ENCODE measurements at places on chromosomes 11 and 22.

- no peak for DNase-seq
These were observed 1.0 kb upstream of the MAPK12 start for GRCh38 chr22:50262460-50262911.

DNA sequence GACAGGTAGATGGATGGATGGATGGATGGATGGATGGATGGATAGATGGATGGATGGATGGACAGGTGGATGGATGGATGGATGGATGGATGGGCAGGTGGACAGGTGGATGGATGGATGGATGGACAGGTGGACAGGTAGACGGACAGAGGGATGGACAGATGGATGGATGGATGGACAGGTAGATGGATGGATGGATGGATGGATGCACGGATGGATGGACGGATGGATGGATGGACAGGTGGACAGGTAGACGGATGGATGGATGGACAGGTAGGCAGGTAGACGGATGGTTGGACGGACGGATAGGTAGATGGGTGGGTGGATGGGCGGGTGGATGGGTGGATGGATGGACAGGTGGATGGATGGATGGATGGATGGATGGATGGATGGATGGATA is 24.3 kb downstream of the PDGFB start:
- DNase-seq = no peak

DNA sequence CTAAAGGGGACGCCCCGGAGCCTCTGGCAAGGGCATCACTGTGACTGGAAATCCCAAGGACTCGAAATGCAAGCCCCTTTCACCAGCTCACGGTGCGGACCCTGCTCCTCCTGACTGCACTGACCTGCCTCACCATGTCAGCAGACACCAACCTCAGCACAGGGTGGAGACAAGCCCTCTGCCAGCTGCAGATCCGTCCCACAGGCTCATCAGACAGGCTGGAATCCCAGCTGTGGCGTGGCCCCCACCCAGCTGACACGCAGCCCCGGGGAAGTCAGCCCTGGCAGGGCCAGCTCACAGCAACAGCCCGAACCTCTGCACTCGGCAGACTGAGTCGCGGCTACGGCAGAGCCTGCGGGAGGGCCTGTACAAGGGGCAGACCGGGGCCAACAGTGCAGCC is 36.8 kb downstream of the BRD1 start:
- DNase-seq = no peak

DNA sequence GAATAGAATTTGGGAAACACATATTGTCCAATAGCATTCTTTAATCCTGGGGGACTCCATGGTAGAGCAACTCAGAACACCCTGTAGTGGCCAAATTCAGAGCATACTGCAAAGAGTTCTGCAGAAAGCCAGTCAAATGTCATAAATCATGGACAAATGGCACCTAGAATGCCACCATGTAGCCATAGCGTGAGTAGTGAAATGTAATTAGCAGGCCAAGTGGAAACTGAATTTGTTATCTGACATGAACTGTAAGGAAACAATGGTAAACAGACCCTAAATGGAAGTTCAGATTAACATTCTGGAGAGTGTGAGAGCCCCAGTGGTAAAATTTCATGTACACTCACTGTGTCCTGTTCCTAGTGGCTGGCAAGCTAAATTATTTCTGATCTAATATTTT is 7.0 kb upstream of the PRSS23 start:
- DNase-seq = no peak

GRCh38 chr11:130327716-130328115 is 13.0 kb upstream of the ZBTB44 start:
- DNase-seq = no peak

- no peak for DNase-seq
These were observed 453.7 kb downstream of the INSC start for GRCh38 chr11:15568440-15568839.

DNA sequence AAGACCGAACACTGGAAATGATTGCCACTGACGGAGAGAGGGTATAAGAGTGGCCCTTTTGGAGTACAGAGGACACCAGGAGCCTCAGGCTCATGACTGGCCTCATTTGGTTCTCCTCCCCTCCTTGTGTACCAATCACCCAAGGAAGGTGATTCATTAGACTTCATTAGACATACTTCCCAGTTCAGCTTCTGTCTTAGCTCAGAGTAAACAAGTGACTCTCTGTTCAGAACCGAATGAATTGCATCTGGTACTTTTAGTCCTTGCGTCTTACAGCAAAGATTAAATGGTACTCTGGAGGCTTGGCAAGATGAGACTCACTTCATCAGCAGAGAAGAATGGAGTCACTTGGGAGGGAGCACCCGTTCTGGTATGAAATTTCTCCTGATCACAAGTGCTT is 75.2 kb downstream of the ZNRF3 start:
- no peak for DNase-seq

- DNase-seq = no peak
These were observed 20.4 kb downstream of the FAM168A start for GRCh38 chr11:73577496-73577917.

GRCh38 chr11:124536520-124536919 is 6.9 kb downstream of the OR8B12 start:
- DNase-seq = no peak

DNA sequence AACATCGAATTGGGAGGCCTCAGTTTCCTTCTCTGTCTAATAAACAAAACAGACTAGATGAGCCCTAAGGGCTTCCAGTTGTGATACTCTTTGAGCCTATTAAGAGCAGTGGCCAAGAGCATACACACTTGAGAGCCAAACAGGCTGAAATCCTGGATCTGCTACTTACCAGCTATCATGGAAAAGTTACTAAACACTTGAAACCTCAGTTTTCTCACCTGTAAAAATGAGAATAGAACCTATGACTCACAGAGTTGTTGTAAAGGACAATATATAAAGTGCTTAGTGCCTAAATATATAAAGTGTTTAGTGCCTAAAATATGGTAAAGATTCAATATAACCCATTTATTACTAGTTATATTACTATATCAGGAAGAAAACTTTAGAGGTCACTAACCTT is 23.7 kb upstream of the GDPD4 start:
- no peak for DNase-seq

DNA sequence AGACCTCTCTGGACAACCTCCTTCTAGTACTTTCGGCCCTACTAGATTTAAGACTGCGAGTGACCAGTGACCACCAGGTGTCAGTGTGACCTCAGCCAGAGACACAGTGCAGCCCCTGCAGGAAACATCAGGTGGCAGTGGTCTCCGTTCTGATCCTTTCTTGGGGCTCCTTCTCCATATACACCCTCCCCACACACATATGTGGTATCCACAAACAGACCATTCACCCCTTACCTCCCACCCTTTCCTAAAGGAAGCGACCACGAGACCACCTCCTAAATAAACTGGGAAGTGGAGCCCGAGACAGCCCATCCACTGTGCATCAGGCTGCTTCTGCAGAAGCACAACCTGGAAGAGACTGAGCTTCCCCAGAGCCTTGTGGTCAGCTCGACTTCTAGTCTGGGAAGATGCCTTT is 38.5 kb upstream of the CYP2D6 start:
- DNase-seq = peak; percentile 63

- DNase-seq = no peak
These were observed 61.9 kb downstream of the BMAL1 start for GRCh38 chr11:13339195-13340153.

GRCh38 chr11:81218440-81218839 is 1515.2 kb downstream of the FAM181B start:
- no peak for DNase-seq

DNA sequence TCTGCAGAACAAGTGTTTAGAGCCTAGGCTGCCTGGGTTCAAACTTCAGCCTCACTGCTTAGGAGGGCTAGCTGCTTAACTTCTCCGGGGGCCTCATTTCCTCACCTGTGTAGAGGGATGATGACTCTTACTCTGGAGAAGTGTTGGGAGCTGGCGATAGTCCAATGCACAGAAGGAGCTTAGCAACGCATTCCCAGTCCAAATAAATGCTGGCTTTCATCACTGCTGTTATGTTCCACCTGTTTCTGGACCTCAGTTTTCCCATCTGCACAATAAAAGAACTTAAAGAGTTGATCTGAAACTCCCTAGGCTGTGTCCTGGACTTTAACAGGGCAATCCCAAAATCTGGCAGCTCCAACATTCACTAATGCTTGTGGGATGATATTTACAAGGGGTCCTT is 337.8 kb downstream of the MIAT start:
- DNase-seq = no peak

DNA sequence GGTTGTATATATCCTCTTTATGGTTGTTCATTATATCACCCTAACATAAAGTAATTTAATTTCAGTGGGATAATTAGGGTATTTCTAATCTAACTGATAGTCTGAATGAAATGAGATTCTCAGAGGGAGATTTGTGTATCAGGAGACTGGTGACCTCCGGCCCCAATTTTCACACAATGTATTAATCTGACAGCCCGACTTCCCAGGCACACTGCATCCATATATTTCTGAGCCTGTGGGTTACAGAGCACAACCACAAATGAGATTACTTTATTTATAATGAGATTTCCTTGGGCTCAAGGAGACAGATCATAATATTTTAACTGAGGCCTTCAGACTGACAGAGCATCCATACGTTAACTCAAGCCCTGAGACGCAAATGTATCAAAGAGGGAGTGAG is 125.9 kb downstream of the RCN1 start:
- no peak for DNase-seq

- DNase-seq = no peak
These were observed 90.8 kb downstream of the LUZP2 start for GRCh38 chr11:24587635-24588034.

DNA sequence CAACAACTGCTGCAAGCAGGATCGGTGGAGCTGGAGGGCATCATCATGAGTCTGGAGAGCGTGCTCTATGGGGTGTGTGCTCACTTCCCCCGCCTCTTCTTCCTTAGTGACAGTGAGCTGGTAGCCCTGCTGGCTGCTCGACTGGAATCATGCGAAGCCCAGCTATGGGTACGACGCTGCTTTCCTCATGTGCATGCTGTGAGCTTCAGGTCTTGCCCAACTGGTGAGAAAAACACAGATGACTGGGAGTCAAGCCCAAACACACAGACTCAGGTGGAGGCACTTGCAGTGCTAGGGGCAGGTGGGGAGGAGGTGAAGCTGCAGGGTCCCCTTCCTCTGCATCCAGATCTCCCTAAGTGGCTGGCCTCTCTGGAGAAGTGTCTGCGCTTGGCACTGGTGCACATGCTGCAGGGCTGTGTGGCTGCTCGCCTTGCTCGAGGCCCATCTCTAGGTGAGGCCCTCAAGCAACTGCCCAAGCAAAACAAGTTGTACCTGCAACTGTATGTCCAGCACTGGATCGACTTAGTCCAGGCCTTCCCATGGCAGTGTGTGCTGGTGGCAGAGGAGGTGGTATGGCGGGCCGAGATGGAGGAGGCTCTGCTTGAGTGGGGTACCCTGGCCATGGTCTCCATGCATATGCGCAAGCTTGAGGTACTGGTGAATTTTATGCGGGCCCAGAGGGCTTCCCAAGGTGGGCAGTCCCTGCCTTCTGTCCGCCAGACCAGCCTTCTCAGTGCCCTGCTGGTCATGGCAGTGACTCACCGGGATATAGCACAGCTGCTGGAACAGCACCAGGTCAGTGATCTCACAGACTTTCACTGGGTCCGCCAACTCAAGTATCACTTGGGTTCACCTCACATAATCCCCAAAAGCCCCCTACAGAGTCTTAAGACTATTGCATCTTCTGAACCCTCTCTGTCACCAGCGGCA is 48.1 kb downstream of the DNHD1 start:
- no peak for DNase-seq

DNA sequence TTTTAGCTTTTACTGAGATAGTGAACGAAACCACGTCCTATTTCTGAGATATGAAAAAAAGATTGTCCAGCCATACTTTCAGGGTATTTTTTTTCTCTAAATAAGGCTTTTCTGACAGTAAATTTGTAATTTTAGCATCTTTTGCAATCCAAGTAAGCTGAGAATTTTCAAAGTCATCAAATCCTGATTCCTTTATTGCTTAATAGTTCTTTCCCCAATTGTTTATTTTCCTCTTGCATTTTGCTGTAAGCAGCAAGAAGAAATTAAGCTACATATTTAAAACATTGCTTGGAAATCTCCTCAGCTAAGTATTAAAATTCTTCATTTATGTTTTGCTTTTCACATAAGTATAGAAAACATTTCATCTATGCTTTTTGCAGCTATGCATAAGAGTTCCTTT is 493.3 kb upstream of the CCDC179 start:
- DNase-seq = no peak

- peak; percentile 77 for DNase-seq
These were observed 7.3 kb downstream of the KCNJ1 start for GRCh38 chr11:128859563-128860441.

- DNase-seq = no peak
These were observed 240.3 kb downstream of the TENM4 start for GRCh38 chr11:79200398-79201070.

DNA sequence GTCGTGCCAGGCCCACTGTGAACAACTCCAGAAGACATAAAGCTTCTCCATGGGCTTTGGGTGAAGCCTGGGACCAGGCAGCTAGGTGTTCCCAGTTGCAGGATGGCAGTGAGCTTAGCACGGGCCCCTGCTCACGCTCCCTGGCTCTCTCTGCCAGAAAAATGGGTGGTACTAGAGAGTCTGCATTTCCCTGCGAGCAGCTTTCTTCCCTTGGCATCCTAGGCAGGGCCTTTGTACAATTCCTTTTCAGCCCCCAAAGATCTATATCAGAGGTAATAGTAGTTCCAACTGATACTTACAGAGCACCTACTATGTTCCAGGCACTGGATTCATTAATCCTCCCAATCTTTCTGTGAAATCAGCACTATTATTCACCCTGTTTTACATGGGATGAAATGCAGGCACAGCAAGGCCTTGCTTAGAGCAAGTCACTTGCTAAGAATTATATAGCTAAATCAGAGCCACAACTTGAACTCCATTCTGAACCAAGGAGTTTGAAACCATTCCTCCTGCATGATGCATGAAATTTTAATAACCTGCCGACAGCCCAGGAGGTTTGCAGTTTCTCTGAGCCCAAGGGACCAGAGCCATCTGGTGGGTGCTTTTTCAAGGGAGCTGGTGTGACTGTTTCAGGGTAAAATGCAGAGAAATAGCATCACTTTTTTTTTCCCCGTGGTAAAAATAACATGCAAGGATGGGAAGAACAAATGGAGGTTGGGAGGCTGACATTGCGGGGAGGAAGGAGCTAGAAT is 22.7 kb downstream of the NAV2 start:
- no peak for DNase-seq

DNA sequence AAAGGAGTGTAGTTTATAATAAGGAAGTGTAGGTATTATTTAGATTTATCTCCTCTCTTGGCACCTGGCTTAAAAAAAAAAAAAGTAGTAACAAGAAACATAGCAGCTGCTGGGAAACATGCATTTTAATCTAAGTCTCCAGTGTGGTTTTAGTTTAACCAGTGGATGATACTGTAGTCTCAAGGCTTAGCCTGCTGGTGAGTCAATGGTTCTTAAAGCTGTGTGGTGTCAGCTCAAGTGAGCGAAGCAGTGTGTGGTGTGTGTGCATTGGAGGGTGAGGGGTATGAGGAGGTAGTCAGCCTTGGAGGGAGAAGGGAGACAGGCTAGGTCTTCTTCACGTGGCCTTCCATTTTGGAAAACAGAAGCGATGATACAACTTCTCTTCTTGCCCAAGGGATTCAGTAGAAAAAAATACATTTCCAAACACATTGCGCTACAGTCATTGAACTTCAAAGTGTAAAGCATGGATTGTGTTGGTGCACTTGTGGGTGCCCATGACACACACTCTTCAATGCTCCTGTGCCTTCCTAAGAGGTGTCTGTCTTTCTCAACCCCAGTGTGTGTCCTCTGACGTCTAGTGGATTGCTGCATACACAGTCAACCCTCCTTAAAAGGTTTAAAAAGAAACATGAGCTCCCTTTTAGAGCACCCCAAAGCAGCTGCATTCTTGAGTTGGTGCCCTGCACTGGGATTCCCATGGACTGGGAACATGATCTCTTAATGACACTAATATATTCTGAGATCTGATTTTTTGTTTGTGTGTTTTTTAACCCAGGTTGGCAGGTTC is 40.1 kb downstream of the ZBTB16 start:
- no peak for DNase-seq

- DNase-seq = no peak
These were observed 6.7 kb downstream of the CEP295 start for GRCh38 chr11:93668171-93668570.
